ENCODE measurements at places on chromosomes 1 and 21.

GRCh38 chr1:11062965-11063401, 3.2 kb upstream of the SRM start:
- DNase-seq: peak; percentile 39

DNA sequence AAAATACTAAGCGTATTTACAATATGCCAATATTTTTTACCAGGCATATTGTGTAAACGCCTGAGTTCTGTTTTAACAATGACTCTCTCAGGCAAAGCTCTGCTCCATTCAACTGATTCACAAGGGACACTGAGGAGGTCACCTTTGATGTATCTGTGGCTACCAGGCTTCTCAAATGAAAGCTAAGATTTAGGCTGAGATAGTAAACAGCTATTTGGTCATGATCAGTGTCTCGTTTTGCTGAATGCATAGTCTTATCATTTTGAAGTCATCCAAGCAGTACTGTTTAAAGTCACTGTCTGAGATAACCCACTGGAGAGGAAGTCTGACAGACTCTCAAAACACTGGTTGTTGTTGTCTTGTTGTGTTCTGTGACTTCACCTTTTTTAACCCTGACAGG, 13.7 kb upstream of the PLPPR5 start:
- no peak for DNase-seq

- no peak for DNase-seq
Measured at GRCh38 chr1:179310721-179311120, 17.1 kb downstream of the SOAT1 start.

GRCh38 chr1:160397651-160398050, 2.7 kb upstream of the VANGL2 start:
- no peak for DNase-seq

DNA sequence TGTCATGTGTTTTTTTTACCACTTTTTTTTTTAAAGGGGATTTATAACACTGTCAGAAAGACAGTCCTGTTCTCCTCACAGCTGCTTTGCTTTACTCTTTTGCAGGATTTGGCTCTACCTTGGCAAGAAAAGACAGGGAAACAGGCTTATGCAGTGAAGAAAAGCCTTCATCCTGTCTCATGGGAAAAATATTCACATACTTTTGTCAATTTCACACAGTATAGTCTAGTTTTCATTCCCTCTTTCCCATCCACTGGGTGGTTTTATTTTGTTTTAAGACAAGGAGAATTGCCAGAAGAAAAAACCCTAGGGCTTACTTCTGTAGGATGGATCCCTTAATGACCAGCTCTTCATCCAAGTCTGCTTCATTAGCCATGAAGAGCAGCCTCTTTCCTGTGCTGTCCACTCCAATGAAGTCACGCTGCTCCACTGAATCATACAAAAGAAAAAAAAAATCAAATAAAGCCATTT, 60.0 kb downstream of the EIF2B3 start:
- DNase-seq: no peak

GRCh38 chr1:39420493-39420892, 70.9 kb upstream of the BMP8A start:
- DNase-seq: no peak

DNA sequence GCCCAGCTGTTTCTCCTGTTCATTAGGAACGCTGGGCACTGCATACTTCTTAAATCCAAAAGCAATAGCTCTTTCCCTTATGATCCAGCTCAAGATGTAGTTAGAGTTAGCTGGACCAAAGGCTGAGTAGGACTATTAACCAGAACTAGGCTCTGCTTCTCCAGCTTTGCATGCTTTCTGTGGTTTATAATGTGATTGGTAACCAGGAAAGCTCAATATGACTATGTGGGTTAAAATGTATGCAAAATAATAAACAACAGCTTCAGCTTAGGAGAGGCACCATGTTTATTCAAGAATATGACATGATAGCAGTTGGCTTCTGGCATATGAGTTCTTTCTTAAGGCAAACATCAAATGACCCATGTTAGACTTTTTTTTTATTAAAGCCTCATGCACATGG, 73.8 kb downstream of the LYPLAL1 start:
- DNase-seq: no peak

- DNase-seq: no peak
Measured at GRCh38 chr21:44427241-44428120, 27.8 kb upstream of the LRRC3 start.

- DNase-seq: no peak
Measured at GRCh38 chr1:234987415-234988154, 141.1 kb downstream of the TOMM20 start.

GRCh38 chr1:6775261-6776043, 9.8 kb upstream of the CAMTA1 start:
- DNase-seq: no peak

- DNase-seq: no peak
Measured at GRCh38 chr1:35557118-35557610, at the start of gene KIAA0319L. KIAA0319L (minus strand) TSS chr1:35557403; CDS start chr1:35554491, 2,912 bp downstream.

- DNase-seq: peak; percentile 71
Measured at GRCh38 chr1:211830328-211831142, at the start of gene LPGAT1. LPGAT1 (minus strand) TSS chr1:211830763; CDS start chr1:211829296, 1,467 bp downstream.

DNA sequence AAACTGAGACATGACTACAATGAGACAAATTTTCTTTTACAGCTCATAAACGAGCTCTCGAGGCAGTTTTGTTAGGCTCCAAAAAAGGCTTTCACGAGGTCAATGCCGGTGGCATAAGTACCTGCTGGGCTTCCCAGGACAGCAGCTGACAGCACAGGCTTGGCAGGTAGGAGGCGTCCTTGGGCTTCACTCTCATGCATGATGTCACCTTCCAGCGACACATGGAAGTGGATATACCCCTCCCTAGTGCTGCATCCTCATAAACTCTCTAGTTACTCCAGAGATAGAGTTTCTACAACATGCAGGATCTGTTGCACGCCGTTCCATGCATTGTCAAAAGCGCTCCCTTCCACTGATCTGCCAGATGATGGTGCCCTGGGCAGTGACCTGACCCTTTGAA, 112.5 kb upstream of the PAXBP1 start:
- DNase-seq: no peak

GRCh38 chr1:238409191-238409850, 518.6 kb upstream of the ZP4 start:
- no peak for DNase-seq

DNA sequence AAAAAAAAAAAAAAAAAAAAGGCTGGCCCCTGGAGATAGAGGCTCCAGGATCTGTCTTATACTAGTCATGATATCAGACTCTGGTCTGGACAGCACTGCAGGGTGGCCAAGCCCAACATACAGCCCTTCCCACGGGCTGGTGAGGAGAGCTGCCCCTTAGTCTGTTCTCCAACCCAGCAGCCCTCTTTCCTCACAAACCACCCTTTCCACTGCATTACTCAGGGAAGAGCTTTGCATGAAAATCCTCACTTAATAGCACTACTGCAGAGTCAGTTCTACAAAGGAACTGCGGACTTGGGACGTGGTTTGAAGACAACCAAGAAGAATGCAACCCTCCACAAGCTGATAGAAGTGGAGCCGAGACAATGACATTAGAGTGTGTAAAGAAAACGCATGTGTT, 5.7 kb downstream of the BCAR3 start:
- no peak for DNase-seq

DNA sequence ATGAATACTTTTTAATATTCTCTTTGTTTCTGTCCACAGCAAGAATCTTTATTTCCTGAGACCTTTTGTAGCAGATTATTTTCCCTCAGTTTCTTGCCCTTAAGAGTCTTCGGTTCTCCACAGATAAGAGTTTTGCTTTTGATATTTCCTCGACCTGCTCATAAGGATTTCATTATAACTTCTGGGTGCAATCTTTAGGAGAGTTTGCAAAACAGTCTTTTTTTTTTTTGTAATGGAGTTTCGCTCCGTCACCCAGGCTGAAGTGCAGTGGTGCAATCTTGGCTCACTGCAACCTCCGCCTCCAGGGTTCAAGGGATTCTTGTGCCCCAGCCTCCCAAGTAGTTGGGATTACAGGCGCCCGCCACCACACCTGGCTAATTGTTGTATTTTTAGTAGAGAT, 10.1 kb upstream of the UBE4B start:
- DNase-seq: no peak

- DNase-seq: no peak
Measured at GRCh38 chr1:119712342-119713038, 756 bp downstream of the PHGDH start.

- DNase-seq: no peak
Measured at GRCh38 chr1:173191011-173191705, 16.0 kb downstream of the TNFSF4 start.

DNA sequence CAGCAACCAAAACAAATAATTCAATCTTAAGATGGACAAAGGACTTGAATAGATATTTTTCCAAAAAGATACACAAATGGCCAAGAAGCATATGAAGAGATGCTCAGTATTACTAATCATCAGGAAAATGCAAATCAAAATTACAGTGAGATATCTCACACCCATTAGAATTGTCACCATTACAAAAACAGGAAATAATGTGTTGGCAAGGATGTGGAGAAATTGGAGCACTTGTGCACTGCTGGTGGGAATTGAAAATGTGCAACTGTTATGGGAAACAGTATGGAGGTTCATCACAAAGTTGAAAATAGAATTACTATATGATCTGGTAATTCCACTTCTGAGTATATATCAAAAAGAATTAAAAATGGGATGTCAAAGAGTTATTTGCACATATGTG, 83.2 kb downstream of the SH3GLB1 start:
- no peak for DNase-seq

GRCh38 chr1:11690397-11691301, 861 bp upstream of the DRAXIN start:
- no peak for DNase-seq

- DNase-seq: no peak
Measured at GRCh38 chr1:232985882-232986526, 35.6 kb downstream of the NTPCR start.
